ENCODE measurements at places on chromosomes 16 and 17.

DNA sequence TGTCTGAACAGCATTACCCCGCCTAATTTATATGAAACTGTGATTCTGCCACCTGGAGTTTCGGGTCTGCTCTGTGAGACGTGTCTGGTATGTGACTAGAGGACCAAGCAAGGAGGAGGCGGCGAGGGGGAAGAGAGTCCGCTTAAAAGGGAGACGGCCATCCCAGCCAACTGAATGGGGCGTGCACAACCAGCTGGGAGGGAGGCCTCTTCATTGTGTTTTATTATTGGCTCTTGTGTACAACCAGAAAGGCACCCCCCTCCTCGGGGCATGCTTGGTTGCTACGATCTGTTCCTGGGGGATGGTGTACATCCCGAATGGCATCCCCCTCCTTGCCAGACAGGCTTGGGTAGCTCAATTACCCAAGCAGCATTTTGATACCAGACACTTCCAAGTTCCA is 384.5 kb upstream of the SALL1 start:
- no peak for DNase-seq

- DNase-seq, result no peak
Measured at GRCh38 chr16:2447920-2448583, 11.9 kb upstream of the TEDC2 start.

DNA sequence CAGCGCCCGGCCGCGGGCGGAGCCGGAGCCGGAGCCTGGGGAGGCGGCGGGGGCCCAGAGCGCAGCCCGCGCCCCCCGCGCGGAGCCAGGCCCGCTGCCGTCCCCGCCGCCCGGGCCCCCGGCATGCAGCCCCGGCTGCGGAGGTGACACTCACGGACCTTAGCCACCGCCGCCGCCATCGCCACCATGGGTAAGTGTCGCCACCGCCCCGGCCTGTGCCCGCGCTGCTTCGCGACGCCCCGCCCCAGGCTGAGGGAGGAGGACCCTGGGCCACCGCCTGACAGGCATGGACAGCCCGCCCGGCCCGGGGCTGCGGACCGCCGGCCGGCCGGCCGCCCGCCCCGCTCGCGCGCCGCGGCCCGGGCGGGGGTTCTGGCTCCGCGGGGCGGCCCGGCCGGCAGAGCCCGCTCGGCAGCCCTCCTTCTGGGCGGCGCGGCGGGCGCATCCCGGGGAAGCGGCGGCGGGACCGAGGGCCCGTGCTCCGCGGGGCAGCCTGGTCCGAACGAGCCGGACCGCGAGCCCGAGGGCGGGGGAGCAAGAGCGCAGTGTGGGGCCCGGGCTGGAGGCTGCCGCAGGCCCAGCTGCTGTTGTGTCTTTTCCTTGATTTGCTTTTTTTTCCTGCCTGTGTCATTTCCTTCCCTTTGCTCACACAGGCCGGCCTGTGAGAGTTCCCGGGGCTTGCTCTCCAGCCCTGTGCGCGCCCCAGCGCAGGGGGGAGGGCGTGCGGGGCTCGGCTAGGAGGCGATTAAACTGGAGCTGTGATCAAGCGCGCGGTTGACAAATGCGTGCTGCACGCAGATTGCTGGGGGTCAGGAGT is 565 bp downstream of the MAP3K3 start:
- peak; percentile 61 for DNase-seq

- no peak for DNase-seq
Measured at GRCh38 chr17:74078363-74078941, 125.0 kb upstream of the RPL38 start.

DNA sequence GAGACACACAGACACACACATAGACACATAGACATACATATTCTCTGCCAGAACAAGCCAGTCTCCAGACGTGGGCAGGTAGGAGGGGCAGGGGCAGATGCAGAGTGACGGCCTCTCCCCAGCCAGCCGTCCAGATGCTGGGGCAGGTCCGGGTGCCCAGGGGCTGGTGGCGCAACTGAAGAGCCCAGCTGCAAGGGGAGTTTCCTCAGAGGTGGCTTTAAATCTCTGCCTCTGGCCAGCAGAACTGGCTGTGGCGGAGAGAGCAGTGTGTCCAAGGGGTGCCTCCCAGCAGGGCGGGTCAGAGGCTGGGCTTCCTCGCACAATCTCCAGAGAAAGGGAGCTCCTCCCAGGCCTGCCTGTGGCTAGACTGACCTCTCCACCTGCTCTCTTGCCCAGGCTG is 9.4 kb upstream of the GCGR start:
- no peak for DNase-seq

DNA sequence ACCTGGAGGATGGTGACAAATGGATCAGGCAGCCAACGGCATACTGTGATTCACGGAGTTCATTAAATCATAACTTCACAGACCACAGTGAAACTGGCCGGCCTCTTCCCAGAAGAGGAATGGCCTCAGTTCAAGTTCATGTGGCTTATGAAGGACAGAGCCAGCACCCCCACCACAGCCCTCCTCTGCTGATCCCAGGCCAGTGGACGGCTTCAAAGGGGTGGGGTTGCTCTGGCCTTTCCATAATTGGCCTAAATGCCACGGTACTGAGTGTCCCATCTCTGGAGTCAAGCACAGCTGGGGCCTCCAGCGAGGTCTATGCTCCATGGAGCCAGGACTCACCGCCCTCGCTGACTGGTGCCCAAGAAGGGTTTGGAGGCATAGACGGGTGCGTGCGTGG is 21.4 kb downstream of the GALNS start:
- no peak for DNase-seq

DNA sequence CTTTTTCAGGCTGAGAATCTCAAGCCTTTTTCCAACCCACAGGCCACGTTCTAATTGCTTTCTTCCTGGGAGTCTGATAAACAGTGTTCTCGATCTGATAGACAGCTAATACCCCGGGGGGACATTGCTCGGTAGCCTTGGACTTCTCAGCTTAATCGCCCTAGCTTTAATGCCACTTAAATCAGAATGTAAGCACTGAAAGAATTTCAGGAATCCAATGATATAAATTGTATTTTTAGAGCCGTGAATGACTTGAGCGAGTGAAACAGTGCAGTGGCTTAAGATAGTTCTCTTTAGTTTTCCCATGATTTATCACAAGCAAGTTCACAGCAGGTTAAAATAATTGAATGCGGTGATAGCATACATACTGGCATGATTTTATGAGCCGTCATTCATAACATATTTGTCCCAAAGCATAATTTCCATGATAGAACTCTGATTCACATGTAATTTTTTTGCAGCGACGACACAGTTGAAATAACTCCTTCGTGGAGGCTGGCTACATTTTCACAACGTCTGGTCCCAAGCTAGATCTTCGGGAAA is 116.1 kb upstream of the MYOCD start:
- no peak for DNase-seq

DNA sequence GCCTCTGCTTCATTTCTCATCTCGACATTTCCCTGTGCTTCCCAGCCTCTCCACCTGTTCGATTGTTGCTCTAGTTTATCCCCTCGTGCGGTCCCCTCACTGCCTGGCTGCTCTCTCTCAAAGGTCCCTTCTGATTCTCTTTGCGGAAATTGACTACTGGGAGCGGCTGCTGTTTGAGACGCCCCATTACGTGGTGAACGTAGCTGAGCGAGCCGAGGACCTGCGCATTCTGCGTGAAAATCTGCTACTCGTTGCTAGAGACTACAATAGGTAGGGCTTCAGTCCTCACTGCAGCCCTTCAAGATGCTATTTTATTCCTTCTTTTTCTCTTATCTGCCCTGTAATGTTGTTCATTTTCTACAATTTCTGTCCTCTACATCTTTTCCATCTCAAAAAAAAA is 39.4 kb downstream of the DNAH2 start:
- no peak for DNase-seq

DNA sequence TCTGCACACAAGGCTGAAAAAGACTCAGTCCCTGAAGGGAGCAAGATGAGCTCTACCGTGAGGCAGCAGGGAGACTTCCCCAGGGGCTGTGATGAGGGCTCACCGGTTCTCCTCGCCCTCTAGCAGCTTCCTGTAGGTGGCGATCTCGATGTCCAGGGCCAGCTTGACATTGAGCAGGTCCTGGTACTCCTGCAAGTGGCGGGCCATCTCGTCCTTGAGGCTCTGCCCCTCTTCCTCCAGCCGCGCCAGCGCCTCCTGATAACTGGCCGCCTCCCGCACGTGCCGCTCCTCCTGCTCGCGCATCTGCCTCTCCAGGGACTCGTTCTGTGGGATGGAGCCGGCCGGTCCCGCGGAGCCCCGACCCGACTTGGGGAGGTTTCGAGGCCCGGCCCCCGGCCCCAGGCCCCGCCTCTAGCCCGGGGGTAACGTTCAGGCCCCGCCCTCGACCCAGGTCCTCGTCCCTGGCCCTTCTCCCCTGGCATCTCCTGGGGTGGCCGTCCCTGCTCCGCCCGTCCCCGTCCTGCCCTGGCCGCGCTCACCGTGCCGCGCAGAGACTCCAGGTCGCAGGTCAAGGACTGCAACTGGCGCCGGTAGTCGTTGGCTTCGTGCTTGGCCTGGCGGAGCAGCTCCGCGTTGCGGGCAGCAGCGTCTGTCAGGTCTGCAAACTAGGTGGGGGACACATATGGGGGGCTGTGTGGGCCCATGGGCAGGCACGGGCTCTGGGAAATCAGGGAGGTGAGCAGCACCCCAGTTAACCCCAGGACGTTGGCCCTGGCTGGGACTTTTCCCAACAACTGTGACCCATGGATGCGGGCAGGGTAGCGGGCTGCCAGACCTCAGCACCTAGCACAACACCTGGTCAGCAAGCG is 3.9 kb downstream of the GFAP start:
- peak; percentile 59 for DNase-seq

DNA sequence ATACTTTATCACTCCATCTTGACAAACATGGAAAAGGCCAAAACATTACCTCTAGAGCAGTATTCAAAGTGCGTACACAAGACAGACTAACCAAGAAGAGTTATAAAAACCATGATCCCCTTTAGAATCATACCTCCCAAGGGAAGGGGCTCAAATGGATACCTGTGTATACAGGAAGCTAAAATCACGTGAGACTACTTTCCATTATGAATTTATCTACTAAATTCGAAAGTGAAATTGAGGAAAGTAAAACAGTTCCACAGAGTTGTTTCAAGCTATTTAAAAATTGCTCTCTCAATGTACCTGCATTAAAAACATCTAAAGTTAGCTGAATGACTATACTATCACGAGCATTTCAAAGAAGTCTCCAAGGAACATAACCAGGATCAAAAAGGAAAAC is 32.7 kb downstream of the AP1G1 start:
- DNase-seq, result no peak

Data from activated naive CD8-positive, alpha-beta T cell treated with anti-CD3 and anti-CD28 coated beads, Interleukin-2, amount 10 ng/mL, durations not matched to agents 7 days and 5 days (primary cell).